CD4-positive, alpha-beta T cell treated with Interleukin-6 at 100 ng/mL for 8 hours (primary cell): ENCODE measurements at places on chromosomes 6 and 20.

- no peak for DNase-seq
Observed at GRCh38 chr6:112680091-112680490, 333.0 kb downstream of the RFPL4B start.

DNA sequence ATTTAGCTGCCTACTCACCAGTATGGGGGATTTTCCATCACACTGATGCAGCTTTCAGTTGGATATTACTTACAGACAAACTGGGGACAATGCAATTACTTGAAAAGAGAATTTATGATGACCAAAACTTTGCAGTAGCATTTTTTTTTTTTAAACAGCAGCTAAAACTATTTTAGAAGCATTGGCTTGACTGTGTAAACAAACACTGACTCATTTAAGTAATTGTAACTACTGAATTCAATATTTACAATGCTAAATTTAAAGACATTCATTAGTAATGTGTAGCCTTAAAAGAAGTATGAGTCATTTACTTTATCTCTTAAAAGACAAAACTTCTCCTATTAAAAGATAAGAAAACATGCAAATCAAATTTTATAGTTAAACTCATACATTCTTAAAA, 295.9 kb upstream of the FERMT1 start:
- no peak for DNase-seq

DNA sequence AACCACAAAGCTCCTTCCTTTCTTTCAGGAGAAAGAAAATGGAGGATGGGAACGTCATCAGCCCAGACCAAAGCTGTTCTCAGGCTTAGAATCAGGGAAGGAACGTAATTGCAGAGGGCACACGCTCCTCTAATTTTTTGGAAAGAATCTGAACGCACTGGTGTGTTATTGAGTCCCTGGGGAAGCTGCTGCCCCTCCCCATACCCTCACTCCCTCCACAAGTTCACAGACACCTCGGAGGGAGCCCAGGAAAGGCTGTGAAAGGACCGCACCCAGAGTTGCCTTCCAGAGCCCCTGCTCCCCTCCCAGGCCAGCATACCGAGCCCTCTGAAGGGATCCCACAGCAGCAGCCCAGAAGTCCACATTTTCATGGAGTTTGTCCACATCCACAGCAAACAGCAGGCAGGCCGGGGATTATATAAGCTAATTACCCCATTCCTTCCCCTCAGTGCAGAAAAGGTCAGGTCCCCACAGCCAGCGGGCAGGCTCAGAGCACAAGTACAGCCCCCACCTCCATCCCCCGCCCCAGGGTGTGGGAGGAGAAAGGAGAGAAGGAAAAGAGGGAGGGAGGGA, 53.7 kb downstream of the ANKRD60 start:
- DNase-seq = no peak

GRCh38 chr20:49647550-49647949, 66.1 kb downstream of the B4GALT5 start:
- DNase-seq = no peak

GRCh38 chr6:29651413-29652197, 5.3 kb upstream of the MOG start:
- DNase-seq = peak; percentile 30

DNA sequence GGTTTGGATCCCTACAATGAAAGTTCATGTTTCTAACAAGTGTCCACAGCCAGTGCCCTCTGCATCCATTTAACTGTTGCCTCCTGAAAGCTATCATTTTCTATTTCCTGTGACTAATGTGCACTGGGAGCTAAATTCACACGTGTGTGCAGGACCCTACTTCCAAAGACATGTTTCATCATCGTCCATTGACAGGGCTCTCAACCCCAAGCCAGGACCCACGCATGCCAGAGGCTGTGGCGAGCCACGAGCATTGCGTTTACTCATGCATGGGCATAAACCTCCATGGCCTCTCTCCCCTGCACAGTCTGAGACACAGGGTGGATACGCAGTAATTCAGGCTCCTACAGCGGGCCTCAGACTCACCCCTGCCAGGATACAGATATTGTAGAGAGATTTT, 153.2 kb downstream of the MAFB start:
- DNase-seq = no peak

GRCh38 chr6:38068854-38069590, 249.5 kb downstream of the ZFAND3 start:
- DNase-seq = no peak

GRCh38 chr6:34018026-34018425, 127.9 kb downstream of the GRM4 start:
- no peak for DNase-seq

DNA sequence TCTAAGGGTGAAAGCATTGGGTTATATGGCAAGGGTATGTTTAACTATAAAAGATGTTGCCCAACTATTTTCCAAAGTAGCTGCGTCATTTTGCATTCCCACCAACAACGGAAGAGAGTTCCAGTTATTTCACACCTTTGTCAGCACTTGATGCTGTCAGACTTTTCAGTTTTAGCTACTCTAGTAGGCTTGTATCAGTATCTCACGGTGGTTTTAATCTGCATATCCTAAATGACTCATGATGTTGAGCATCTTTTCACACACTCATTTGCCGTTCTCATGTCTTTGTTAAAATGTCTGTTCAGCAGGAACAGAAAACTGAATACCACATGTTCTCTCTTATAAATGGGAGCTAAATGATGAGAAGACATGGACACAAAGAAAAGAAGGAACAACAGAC, 122.3 kb downstream of the RNASET2 start:
- no peak for DNase-seq

GRCh38 chr6:35735452-35735851, 1.4 kb upstream of the ARMC12 start:
- no peak for DNase-seq

DNA sequence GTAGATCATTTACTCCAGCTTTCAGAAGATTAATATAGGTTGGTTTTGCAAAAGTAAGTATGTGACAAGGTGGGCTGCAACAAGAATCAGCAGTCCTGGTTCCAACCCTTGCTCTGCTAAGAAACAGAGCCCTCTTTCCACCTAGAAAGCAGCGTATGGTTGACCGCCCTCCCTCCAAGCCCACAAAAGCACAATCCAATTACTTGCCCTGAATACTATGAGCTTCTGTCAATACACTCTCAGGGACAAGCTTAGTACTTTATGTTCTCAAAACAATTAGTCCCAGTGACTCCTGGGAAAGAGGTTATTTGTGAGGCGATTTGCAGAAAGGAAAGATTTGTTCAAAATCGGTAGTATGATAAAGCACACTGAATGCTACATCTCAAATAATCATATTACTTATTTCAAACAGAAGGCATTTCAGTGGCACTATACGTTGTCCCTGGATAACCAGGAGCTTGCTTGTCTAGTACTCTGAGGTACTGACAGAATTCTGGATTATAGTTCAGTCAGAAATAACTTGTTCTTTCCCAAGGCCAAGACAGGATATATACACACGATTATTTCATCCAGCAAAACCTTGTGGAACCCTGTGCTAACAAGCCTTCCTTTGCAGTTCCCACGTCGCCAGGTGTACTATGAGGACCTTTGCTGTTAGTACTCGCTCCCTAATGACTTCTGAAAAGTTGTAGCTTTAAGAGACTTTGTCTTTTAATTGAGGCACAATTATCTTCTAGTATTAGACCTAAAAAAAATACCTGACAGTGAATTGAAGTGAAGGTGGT, 96.9 kb upstream of the ADTRP start:
- no peak for DNase-seq

DNA sequence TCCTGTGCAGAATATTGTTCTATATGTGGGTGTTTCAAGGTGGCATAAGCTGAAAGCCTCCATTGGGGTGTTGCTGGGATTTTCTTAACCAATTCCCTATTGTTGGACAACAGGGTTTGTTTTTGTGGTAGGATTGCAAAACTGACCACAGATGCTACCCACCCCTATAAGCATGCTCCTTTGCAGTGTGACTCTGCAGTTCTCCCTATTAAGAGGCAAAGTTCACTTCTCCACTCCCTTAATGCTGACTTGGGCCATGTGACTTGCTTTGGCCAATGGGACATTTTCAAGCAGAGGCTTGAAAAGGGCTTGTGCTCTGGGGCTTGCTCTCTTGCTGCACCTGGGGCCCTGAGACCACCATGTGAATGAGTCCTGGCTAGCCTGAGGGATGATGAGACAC, 8.5 kb upstream of the ANGPT4 start:
- DNase-seq = no peak

- DNase-seq = no peak
Observed at GRCh38 chr20:57384953-57385761, 6.0 kb upstream of the RBM38 start.

DNA sequence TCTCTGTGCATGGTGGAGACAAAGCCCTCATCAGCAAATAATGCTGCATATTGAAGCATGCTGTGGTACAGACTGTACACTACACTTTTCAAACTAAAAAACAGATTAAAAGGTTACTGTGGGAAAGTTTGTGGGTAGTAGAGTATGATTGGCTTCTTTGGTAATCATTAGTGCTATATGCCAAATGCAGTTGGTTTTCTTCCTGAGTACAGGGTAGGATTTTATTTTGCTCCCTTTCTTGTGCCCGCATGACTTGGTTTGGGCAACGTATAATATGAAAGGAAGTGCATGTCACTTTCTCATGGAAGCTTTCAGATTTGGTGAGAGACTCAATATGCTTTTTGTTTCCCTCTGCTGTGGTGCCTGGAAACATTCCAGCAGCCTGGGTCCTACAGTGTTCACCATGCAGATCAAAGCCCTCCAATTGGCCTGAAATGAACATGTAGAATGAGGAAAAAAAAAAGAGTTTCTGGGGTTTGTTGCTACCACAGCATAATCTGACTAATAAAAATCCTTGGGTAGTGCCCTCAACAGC, 270.7 kb upstream of the ADGRB3 start:
- no peak for DNase-seq

GRCh38 chr6:36757206-36757605, 59.6 kb downstream of the RAB44 start:
- peak; percentile 52 for DNase-seq

DNA sequence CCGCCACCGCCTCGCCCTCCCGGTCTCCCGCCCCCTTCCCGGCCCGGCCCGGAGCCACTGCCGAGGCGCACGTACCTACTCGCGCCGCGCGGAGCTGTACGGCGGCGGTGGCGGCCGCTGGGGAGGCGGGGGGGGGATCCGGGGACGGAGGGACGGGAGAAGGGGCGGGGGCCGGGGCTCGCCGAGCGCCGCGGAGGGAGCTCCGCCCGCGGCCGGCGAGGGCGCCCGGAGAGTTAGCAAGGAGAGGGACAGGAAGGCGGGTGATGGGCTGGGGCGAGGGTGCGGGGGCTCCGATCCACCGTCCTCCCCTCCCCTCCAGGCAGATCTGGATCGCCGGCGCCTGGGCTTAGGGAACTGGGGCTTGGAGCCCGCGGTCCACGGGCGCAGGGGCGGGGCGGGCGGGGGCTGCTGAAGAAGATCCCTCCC, 548 bp upstream of the TMEM74B start:
- DNase-seq = no peak

DNA sequence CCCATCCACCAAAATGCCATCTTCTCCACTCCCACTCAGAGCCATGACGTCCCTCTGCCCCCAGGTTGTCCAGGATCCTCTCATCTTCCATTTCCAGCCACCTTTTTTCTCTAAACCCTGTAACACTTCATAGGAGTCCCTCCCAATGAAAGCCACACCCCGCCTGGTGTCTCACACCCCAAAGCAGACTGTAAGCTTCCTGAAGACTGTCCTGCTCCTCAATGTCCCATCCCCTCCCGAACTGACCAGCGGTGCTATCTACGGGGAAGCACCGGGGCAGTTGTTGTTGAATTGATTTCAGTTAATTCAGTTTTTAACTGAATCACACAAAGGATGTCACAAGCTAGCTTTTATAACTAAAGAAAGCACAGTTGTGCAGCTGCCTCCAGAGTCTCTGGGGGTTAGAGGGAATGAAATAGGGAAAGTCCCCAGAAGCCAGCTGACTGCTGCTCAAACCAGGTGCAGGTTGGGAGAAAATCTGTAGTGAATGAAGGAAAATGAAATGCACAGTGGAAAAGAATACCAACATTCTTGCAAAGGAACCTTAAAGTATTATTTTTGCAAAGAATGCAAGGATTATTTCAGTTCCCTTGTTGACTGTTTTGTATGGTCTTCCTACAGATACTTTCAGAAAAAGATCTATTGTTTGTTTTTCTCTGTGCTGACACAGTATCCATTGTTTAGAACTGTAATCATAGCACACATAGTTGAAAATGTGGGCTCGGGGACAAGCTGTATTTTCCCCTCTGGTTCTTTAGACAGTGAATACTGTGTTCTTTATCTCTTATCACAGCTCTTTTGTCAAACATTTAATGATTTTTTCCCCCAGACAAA, 222.6 kb upstream of the QKI start:
- no peak for DNase-seq

DNA sequence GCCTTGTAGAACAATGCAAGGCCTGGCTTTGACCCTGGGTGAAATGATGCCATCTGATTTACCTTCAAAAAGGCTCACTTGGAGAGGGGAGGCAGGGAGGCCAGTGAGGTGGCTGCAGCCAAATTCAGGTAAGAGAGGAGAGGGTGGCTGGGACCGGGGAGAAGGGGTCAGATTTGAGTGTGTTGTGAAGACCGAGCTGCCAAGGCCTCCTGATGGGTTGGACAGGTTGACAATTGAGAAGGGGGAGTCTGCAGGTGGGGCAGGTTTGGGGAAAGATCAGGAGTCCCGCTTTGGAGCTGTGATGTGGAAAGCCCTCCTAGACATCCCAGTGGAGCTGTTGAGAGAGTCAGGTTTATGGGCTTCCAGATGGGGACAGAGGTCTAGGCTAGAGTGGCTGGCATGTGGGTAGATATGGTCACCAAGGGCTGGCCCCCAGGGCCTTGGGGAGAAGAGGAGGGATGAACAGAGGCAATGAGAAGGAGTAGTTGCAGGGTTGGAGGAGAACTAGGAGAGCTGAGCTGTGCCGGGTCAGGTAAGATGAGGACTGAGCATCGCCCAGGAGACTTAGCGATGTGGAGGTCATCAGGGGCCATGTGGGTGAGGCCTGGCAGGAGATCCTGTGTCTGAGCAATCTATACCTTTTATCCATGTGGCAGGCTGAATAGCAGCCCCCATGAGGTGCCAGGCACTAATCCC, 70.5 kb upstream of the TOX2 start:
- DNase-seq = no peak

- no peak for DNase-seq
Observed at GRCh38 chr6:78523622-78524021, 343.7 kb upstream of the IRAK1BP1 start.

GRCh38 chr6:25971187-25971821, 8.7 kb downstream of the TRIM38 start:
- DNase-seq = no peak

GRCh38 chr6:4349323-4349722, 213.9 kb upstream of the ECI2 start:
- no peak for DNase-seq

GRCh38 chr6:68761985-68762384, 126.9 kb downstream of the ADGRB3 start:
- no peak for DNase-seq

DNA sequence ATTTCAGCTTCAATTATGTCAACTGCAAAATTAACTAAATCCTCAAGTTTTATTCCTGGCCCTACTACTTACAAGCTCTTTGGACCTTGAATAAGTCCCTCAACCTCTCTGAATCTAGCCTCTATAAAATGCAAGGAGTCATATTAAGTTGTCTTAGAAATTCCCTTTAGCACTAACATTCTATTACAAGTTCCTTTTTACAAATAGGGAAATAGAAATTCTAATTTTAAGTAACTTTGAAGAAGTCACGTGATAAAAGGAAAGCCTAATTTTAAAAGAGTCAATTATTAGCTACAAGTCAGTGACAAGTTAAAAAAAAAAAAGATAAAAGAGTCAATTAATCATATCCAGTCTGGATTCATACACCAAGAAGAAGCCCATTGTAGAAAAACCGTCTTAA, 24.6 kb upstream of the GTF3C6 start:
- DNase-seq = no peak

- no peak for DNase-seq
Observed at GRCh38 chr6:148328876-148329555, 13.6 kb upstream of the SASH1 start.
